NCI-H774 (cell line): ENCODE measurements at places on chromosomes 4 and X.
A peak's percentile ranks its signal among the peaks of the same experiment; 100 is the strongest.

- no peak for DNase-seq
These were observed 94.6 kb downstream of the PPP3CA start for GRCh38 chr4:101252721-101253120.

- no peak for DNase-seq
These were observed 144.7 kb downstream of the DCK start for GRCh38 chr4:71138007-71138615.

DNA sequence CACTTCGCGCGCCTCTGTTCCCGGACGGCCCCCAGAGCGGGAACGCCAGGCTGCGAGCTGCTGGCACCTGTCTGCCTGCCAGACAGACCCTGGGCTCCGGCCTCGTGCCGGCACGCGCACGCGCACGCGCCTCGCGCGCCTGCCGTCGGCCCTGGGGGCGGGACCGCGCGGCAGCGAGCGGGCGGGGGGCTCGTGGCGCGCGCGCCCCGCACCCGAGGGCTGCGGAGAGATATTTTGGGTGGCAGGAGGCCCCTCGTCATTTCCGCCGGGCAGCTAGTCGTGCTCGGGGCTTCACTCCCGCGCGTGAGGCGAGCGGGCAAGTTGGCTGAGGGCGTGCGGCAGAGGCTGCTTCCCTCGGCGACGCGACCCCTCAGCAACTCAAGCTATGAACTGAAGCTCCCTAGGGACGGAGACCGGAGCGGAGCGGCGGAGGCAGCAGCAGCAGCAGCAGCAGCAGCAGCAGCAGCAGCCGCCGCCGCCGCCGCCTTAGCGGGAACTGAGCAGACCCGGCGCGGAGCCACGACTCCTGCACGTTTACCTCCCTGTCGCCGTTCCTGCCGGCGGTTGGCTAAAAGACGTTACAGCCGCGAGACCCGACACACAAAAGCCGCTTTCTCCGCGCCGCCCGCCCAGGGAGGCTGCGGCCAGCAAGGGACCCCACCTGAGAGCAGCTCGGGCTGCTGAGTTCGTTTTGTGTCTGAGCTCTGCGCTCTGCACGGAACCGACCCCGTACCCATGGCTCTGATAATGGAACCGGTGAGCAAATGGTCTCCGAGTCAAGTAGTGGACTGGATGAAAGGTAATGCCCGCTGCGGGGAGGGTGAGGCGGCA is at the start of gene CNKSR2:
Gene CNKSR2, plus strand, starts transcription at position 256 of the 831 bp plus-strand sequence. Its CDS starts 480 bp downstream, at position 736.
- peak; percentile 72 for DNase-seq

DNA sequence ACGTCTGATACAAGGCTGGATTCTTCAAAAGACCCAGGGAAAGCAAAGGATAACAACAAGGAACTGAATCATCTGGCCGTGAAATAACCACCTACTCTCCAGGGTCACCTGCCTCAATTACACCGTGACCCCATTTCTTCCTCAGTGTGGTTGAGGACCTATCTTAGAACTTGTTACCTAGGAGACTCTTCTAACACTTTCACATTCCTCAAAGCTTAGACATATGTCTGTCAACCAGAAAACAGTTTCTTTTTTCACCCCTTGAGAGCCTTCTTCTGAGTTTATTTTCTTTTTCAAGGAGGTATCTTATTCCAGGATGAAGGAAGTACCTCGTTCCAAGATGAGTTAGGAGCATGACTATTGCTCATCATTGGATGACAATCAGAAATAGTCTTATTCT is 337.8 kb downstream of the ARHGAP24 start:
- DNase-seq: no peak

GRCh38 chrX:24846550-24847150 is 152.9 kb downstream of the POLA1 start:
- DNase-seq: peak; percentile 13

- no peak for DNase-seq
These were observed 22.8 kb downstream of the USP9X start for GRCh38 chrX:41108007-41108406.

- DNase-seq: no peak
These were observed 63.6 kb downstream of the DCX start for GRCh38 chrX:111348429-111348828.

DNA sequence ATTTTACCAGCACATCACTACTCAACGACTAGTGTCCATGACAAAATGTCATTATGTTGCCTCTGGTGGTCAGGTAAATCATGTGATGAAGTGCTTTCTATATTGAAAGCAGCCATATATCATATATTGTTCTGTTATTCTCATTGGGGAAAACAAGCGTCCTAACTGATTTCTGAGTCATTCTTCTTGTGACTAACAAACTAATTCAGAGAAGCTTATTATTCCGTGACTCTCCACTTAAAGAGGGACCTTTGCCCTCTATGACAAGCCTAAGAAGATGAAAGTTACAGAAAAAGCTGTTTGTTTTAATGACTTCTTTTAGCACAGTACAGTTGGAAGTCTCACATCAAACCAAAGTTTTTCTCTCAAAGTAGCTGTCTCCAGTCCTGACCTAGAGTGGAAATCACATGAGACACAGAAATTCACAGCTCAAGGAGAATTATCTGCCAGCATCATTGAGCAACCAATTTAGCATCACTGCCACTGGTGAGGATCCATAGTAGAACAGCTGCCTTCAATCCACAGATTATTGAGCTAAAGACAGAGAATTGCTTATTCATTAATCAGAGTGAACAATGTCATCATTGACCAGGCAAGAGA is 36.4 kb downstream of the ASB9 start:
- no peak for DNase-seq

DNA sequence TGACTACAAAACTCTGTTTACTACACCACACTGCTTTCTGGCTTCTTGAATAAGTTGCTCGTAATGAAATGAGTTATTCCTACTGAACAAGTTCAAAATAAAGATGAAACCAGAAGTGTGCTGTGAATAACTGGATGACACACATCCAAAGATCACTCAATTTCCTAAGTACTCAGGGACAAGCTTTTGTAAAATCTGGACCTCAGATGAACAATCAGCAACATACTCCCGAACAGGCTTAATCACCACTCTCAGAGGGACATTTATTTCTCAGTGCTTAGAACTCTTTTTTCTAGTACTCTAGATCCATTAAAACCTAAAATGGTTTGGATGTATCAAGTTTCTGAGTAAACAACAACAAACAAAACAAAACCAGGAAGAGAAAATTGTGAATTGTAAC is 61.5 kb upstream of the EXOC1L start:
- peak; percentile 56 for DNase-seq

DNA sequence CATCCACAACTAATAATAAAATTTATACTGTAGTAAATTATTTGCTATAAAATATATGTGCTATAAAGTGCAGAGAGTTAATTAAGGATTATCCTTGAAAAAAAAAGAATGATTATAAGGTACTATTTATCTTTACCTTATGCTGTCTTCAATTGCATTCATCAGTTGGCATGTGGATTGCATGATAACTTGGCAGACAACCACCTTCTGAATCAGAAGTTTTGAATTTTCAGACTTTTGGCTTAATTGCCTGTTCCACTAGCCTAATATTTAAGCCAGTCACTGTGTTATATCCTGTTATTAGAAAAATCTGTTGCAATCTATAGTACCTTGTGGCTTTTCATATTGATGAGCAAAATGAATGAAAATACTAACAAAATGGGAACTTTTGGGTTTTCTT is 1040.3 kb upstream of the PCDH10 start:
- no peak for DNase-seq

- DNase-seq: no peak
These were observed 542.4 kb upstream of the DIPK2B start for GRCh38 chrX:45743081-45743533.

DNA sequence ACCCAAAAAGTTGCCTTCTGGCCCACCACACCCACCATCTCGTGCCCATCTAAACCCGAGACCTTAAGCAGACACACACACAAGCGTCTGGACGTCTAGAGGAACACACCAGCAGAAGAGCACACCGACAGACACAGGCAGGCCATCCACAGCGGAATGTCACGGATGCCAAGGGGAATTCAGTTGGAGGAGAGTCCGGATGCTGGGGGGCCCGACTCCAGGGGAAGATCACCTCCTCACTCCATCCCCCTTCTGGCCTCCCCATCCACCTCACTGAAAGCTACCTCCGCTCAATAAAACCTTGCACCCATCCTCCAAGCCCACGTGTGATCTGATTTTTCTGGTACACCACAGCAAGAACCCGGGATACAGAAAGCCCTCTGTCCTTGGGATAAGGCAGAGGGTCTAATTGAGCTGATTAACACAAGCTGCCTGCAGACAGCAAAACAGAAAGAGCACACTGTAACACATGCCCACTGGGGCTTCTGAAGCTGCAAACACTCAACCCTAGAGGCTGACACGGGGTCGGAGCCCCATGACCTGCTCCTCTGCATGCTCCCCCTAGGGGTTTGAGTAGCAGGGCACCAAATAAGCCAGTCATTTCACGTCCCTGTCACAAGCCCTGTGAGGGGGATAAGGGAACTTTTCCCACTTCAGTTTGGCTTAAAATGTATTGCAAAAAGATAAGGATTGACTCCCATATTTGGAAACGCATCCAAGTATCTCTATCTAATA is 339.6 kb upstream of the PCDH10 start:
- DNase-seq: no peak

- no peak for DNase-seq
These were observed 3.0 kb upstream of the PLAC1 start for GRCh38 chrX:134661295-134661694.

DNA sequence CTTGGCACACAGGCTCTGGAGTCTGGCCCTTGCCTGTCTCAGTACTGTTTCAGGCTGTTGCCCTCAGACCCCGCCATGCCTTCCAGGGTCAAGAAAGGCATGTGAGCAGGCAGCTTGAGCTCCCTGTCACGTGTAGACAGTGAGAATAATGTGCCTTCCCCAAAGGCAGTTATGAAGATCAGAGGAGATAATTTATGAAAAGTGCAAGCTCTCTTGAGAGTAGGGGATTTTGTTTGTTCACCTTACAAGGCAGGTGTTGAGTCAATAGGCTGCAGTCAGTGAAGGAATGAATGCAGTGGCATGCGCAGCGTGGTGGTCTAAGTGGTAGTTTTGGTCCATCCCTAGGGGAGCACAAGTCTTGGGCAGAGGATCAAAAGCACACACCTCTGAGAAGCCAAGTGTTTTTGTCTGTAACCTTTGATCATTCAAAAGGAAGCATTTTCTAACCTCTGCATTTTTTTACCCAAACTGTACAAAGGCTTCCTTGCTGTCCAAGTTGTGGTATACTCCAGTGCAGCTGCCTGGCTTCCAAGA is 14.4 kb downstream of the HADH start:
- DNase-seq: no peak

- no peak for DNase-seq
These were observed 218.7 kb downstream of the MAPK10 start for GRCh38 chr4:86141161-86141560.

DNA sequence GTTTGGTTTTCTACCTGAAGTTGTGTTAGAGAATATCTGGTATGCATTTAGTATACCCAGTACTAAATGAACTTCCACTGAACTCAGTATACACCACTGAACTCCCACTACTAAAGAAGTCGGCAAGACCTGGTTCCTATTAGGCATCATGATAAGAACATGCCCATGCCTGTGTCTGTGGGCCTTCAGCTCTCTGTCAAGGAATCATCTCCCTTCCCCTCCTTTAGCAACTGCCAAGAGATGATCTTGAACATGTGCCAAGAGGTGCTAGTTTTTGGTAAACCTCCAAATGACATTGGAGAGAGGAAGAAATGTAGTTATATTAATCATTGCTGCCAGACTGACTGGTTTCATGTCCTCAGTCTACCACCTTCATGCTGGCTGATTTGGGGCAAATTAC is 113.2 kb downstream of the ATP10D start:
- DNase-seq: no peak

DNA sequence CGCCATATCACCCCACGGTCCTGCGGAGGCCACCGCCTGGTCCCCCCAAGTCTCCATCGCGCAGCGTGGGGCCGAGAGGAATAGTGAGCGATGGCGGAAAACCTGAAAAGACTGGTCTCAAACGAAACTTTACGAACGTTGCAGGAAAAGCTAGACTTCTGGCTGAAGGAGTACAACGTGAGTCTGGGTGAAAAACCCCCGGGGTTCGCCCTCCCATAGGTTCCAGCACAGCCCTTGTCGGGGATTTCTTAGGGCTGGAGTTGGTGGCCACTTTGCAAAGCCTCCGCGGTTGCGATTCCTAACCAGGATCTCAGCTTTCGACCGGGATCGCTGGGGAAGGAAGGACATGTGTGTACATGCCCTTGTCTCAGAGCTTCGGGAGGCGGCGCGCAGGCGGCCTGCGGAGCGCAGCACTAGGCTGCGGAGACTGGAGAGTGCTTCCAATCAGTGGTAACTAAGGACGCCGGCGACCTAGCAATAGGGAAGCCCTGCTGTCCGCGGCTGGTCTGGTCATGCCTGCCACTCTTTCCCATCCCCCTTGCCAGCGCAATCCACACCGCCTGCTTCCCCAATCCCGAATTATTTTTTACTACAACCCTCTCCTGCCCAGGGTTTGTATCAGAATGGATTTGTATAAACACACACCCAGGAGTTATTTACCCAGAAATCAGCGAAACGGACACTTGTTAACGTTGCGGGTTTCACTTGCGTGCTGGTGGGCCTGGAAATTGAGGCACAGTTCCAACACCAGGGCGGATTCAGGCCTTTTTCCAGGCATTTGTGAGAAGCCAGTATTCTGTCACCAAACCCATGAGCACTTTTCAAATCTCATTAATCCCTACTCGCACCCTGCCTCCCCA is 741 bp downstream of the SPATA18 start:
- peak; percentile 55 for DNase-seq

- no peak for DNase-seq
These were observed 30.0 kb downstream of the CTBP1 start for GRCh38 chr4:1218634-1219565.

GRCh38 chrX:101290957-101291603 is at the start of gene TAF7L:
TSS of gene TAF7L (minus strand) at chrX:101291334. CDS start at chrX:101287543, 3,791 bp downstream.
- DNase-seq: no peak

- no peak for DNase-seq
These were observed 2.0 kb upstream of the ARX start for GRCh38 chrX:25017667-25018247.

DNA sequence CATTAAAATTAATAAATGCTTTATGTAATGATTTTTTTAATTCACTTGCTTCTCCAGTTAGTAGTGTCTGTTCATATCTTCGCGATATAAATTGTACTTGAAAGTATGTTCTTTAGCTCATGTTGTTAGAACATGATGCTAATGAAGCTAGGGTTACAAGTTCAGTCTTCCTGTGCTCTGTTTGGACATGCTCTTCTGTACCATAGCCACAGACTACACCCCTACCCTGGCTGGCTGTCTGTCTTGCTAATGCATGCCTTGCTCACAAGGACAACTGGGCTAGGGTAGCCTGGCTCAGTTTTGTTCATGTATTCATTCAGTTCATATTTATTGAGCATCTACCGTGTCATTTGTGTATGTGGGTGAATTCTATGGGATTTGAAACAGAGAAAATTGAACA is 50.8 kb upstream of the MTMR1 start:
- DNase-seq: no peak

GRCh38 chr4:866761-867390 is 40.9 kb upstream of the CPLX1 start:
- DNase-seq: no peak
